Upper lobe of right lung (tissue), 1 donor: ENCODE measurements at places on chromosomes 16 and 17. TPM values are rescaled to one million over a fixed set of nuclear protein-coding genes. Genes with fewer than 3 reads are reported as not detected.

DNA sequence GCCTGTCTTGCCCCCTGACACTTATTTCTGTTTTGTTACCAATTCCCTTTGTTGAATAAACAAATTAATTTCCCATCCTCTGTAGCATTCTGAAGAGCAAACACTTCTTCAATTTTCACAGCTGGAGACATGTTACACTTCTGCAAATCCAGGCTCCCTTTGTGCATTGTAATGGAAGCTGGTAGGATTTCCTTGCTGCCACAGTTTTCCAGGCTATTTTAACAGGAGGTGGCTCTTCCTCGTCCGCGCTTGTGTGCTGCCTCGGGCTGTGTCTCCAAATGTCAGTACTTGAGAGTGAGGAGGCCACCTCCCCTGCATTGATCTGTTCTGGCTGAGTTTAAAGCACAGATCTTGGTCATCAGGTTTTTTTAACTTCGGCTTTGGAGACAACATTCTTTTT is 40.0 kb downstream of the SOST start:
- DNase-seq: no peak

DNA sequence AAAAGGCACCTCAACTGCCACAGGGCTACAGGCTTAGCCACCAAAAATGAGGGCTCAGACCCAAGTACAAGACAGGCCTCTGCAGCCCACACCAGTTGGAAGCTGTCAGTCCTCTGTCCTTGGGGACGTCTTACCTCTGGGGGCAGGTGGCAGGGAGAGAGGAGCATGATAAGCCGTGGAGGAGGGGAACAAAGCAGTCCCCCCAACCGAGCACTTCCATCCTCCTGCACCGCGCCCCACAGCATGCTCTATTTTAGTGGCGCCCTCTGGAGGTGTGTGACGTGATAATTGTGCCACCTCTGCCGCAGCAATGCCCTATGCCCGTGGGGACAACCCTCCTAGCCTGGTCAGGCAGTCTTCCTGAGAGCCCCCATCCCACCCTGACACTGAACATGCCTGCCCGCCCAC is 13.6 kb downstream of the G6PC3 start:
- peak; percentile 54 for DNase-seq

- DNase-seq: peak; percentile 51
Observed at GRCh38 chr17:79975498-79976134, 60.1 kb downstream of the TBC1D16 start.

Gene PYCARD
- 49.5 TPM for total RNA-seq

Gene CBX4
- total RNA-seq: 20.2 TPM

Gene NUDT7
- 7.2 TPM for total RNA-seq

GRCh38 chr16:10694830-10695229 is at the start of gene TEKT5:
TEKT5 (minus strand) TSS chr16:10694930; CDS start chr16:10694873, 57 bp downstream.
- DNase-seq: no peak

DNA sequence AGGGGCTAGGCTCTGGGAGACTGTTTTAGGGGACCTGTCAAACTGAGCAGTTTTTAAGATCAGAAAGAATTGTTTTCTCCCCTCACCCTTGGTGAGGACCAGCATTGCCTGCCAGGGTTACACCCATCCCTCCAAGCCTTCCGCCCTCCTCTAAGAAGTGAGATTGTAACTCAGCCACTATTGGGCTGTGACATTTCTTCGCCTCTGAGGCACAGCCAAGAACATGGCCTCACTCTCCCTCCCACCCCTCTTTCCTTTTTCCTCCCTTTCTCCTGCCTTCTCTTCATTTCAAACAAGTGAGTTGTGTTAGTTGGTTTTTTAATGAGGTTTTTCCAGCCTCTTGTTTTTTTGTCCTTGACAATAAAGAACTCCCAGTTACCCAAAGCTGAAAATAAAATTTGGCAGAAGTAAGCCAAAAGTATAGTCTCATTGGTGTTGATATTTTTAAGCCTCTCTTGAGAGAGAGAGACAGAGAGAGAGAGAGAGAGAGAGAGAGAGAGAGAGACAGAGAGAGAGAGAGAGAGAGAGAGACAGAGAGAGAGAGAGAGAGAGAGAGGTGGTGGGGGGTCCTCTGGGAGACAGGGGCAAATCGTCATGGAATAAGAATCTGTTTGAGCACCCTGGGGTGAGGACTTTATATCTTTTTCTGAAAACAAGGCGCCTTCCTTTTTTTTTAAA is 77.2 kb upstream of the TBX2 start:
- no peak for DNase-seq

Gene CSH2
- not detected for total RNA-seq

Gene CARHSP1
- 103 TPM for total RNA-seq

Gene ZFHX3
- total RNA-seq: 29.0 TPM

DNA sequence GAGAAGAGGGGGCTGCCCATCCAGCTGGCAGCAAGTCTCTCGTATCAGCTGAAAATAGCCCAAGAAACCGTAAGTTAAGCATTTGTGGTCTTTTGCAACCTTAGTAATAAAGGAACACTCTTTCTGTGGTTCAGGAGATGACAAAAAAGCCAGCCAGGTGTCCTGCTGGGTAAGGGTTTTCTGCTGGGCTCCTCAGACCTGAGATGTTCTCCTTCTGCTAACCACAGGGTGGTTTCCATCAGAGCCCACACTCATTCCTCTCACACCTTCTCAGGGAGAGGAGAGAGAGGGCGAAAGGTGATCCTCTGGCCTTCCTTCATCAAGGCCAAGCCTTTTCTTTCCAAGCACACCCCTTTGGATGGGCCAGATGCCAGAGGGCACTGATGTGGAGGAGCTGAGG is 70.7 kb downstream of the TEX14 start:
- DNase-seq: no peak

DNA sequence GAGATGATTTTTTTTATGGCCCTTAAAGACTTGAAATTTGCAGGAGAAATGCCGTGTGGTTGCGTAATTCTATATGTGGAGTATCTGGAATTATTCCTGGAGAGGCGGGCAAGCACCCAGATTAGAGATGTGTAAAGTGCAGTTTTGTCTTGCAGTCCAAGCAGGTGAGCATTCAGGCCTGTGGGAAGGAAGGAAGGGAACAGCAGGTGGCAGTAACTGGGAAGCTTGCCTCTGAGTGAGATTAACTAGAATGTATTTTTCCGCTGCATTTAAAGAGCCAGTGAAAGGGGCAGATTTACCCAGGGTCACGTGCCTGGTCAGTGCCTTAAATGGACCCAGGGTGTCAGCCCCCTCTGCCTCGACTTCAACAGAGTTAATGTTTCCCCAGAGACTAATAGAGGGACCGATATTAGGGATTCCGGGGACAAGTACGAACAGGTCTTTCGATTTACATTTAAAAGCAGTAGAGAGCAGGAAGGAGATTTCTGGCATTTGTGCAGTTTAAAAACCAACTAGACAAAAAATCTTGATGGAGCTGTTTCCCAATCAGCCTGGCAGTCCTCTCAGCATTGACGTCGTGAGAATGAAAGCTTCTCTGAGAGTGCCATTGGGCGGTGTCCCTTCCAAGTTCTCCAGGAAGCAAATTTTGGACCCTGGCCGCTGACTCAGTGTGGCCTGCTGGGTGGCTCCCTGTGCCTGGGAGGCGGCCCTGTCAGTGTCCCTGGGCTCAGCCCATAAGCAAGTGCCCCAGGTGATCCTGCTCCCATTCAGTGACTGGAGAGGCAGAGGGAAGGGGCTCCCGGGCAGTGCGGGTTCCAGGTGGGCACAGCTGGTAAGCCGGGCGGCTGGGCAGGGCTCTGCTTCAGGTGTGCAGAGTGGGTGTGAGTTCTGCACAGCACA is 38.2 kb downstream of the KSR1 start:
- DNase-seq: peak; percentile 82

DNA sequence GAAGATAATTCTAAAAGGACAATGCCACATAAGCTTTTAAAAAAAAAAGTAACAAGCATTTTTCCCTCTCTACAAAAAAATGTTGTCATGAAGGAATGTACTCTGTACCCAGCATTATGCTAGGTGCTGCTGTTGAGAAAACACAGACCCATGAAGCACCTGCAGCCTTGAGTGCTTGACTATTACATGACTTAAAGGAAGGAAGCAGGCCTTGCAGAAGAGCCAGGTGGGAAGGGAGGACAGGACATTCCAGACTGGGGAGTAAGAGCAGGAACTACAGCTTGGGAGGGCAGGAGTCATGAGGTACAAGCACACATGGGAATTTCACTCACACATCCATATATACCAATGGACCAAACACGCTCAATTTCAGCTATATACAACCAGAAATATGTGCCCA is 3.8 kb downstream of the MYO1D start:
- DNase-seq: no peak

DNA sequence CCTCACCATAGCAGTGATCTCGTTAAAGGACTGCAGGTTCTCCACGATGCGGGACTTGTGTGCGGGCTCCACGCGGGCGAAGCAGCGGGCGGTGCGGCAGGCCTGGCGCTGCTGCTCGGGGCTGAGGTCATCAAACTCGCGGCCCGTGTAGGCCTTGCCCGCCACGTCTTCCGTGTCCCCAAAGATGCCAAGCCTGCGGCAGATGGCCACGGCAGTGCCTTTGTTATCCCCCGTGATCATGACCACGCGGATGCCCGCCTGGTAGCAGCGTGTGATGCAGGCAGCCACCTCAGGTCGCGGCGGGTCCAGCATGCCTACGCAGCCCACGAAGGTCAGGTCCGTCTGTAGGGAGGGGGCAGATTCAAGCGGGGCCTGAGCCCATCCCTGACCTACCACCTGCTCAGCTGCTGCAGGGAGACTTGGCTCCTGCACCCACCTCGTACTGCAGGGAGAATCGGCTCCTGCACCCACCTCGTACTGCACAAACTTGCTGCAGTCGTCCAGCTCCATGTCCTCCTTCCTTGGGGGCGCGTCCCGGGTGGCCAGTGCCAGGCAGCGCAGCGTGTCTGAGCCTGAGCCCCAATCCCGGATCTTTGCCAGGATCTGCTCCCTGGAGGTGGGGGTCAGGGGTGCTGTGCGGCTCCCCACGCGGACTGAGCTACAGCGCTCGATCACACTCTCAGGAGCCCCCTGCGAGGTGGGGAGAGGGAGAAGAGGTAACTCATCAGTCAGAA is 23.1 kb downstream of the ATP2A3 start:
- no peak for DNase-seq

DNA sequence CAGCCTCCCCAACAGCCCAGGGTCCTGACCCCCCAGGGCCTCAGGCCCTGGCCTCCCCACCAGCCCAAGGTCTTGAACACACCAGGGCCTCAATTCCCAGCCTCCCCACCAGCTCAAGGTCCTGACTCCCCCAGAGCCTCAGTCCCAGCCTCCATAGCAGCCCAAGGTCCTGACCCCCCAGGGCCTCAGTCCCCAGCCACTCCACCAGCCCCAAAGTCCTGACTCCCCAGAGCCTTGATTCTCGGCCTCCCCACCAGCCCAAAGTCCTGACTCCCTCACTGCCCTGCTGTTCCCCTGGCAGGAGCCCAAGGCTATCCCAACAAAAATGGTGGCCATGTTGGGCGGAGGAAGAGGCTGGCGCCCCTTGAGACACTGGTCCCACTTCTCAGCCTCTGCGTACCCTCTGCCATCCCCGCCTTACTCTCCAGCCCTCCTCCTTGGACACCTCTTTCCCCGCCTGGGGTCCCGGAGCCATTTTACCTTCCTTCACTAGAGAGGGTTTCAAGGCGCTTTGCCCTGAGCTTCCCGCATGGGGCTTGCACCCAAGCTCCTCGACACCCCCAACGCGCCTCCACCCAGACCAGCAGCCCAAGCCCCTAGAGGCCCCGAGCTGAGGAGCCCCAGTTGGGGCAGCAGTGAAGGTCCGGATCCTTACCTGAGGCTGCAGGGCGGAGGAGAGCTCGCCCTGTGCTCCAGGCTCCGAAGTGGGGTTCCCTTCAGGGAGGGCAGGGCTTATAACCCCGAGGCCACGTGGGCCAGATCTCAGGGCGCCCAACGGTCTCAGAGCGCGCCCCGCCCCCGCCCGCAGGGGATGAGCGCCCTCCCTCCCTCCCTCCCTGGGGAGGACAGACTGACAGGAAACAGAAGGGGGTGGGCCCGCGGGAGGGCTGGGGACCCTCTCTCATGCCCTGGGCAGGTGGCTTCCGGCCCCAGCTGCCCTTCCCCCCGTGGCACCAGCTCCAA is 3.5 kb upstream of the TSPOAP1 start:
- DNase-seq: peak; percentile 91

Gene TAT
- total RNA-seq: not detected

DNA sequence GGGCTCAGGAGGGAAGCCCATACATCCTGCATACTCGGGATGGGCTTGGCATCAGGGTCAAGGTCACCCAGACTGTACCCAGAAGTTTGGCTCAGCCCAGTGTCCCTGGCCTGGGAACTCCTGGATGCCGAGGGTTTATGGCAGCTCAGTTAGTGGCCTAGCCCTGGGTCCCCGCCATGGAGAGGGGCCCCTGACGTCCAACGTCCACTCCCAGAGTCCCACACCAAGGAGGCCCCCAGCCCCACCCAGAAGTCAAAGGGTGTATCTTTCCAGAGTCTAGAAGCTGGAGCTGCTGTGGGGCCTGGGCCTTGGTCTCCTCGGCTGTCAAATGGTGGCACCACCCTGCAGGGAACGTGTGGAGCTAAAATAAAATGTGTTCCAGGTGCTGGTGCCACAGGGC is 76.4 kb downstream of the SREBF1 start:
- DNase-seq: no peak

- no peak for DNase-seq
Observed at GRCh38 chr17:67998466-67998865, 2.2 kb upstream of the C17orf58 start.

DNA sequence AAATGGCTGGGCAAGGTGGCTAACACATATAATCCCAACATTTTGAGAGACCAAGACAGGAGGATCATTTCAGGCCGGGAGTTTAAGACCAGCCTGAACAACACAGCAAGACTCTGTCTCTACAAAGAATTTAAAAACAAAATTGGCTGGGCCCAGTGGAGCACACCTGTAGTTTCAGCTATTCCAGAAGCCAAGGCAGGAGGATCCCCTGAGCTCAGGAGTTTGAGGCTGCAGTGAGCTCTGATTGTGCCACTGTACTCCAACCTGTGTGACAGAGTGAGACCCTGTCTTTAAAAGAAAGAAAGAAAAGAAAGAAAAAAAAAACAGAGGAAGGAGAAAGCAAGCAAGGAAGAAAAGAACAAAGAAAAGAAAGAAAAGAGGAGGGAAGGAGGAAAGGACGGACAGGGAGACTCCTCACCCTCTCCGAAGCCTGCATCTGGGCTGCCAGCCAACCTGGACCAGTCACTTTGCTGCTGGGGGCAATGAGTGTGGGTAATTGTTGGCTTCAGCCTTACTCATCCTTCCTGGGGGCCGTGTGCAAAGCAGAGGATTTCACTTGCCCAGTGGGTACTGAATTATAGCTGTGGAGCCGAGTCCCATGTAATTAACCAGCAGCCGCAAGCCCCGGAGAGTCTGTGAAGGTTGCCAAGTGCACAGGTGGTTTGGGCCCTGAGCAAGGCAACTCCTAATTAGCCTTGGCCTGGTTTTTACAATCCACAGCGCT is 6.7 kb upstream of the MT4 start:
- peak; percentile 23 for DNase-seq

- no peak for DNase-seq
Observed at GRCh38 chr17:77191244-77191643, 50.5 kb downstream of the SEC14L1 start.

Gene SPAG9
- 116 TPM for total RNA-seq

GRCh38 chr16:89607937-89608740 is 5.3 kb upstream of the DPEP1 start:
- DNase-seq: no peak

DNA sequence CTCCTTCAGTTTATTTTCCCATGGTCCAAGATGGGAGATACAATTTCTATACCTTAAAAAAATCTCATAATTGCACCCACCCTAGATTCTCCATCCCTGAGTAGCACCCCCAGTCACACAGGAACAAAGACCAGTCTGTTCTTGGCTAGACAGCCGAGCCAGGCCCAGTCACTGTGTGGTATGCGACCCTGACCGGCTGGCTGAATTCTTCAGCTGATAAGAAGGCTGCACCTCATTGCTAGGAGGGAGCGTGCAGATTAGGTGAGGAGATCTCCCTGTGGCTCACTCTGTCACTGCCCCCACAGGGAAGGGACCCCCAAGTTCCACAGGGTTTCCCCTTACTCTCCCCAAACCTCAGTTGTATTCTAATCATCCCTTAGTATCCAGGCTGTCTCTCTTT is 138.7 kb downstream of the SALL1 start:
- DNase-seq: no peak
